ENCODE measurements at places on chromosomes 7 and 10.

GRCh38 chr7:73539709-73540108, 17.6 kb upstream of the BAZ1B start:
- no peak for DNase-seq

GRCh38 chr10:94496010-94496409, 49.6 kb upstream of the HELLS start:
- no peak for DNase-seq

- DNase-seq, result no peak
Observed at GRCh38 chr7:47652591-47652990, 70.7 kb upstream of the TNS3 start.

DNA sequence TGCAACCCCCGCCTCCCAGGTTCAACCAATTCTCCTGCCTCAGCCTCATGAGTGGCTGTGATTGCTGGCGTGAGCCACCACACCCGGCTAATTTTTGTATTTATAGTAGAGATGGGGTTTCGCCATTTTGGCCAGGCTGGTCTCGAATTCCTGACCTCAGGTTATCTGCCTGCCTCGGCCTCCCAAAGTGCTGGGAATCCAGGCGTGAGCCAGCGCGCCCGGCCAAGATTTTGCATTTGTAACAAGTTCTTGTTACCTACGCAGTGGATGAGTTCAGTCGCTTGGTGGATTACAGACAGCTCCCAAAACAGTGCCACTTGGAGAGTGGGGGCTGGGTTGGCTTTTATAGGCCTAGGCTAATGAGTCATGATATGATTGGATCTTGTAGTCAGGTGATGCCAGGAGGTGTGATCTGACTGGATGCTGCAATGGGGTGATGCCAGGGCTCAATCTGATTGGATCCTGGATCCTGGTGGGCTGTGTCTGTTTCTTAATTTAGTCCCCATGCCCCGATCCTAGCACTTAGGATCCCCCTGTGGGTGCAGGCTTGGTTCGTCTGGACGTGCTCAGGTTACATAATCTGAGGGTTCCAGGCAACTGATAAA, 20.3 kb downstream of the SBDS start:
- DNase-seq, result no peak

DNA sequence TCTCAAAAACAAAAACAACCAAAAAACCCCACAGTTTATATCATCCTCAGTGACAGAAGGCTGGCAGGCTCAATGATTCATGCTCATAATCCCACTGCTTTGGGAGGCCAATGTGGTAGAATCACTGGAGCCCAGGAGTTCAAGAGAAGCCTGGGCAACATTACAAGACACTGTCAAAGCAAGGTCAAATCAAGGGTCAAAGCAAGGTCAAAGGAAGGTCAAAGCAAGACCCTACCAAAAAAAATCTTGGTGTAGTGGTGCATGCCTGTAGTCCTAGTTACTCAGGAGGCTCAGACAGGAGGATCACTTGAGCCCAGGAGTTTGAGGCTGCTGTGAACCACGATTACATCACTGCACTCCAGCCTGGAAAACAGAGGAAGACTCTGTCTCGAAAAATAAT, 14.2 kb upstream of the NPC1L1 start:
- DNase-seq, result no peak

DNA sequence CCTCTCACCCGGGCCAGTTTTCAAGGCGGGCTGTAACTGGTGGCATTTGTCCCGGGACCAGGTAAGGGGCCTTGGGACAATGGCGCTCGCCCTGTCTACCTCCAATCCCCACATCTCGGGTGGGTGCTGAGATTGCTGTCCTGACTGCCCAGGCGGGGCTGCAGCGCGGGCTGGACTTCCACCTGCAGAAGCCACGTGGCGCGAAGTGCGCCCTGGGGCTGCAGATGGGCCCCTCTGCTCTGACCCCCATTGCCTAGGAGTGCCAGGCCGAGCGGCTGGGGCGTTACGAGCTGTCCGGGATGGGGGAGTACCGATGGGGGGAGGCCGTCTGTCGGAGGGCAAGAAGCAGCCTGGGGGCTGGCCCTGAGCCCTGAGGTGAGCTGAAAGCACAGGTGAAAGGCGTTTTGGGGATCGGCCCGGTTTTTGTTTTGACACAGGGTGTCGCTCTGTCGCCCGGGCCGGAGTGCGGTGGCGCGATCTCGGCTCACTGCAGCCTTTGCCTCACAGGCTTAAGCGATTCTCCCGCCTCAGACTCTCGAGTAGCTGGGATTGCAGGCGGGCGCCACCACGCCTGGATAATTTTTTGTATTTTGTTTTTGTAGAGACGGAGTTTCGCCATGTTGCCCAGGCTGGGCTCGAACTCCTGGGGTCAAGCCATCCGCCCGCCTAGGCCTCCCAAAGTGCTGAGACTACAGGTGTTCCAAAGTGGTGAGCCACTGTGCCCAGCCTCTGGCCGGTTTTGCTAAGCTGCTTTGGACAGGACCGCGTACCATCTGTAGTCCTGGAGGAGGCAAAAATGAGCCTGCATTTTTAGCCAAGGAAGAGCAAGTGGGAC, at the start of gene SFXN2:
SFXN2 (plus strand) TSS at position 16 of the 835 bp plus-strand sequence. CDS start 12,001 bp downstream, outside the sequence.
- DNase-seq, result peak; percentile 48

- DNase-seq, result no peak
Observed at GRCh38 chr10:117152668-117153067, 14.6 kb upstream of the VAX1 start.

- DNase-seq, result peak; percentile 41
Observed at GRCh38 chr7:11343818-11344413, 370.2 kb downstream of the PHF14 start.

DNA sequence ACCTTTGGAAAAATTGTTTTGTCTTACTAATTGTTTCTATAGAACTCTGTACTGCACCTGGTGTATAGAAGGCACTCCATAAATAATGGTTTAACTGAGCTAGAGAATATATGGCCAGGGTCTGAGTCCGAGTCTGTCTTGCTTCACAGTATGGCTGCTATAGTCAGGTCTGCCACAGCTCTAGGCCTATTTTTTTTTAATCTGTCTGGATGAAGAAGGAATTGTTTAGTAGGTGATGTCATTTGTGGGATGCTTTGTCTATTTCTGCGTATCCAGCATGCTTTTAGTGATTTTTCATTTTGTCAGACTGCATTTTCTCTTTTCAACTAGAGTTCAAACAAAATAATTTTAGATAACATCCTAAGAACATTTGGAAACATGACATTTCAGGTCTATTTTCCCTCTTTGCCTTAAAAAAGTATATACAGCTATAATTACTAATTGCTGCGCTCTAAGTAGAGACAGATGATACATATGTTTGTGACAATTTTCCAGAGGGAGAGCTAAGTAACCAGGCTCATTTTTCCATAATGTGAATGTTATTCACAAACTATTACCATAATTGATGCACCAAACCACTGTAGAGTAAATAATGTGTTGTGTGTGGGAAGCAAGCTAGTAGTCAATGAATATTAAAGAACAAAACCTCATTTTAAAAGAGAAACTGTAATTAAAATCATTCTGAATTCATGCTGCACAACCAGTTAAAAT, 361.7 kb downstream of the AUTS2 start:
- DNase-seq, result no peak

GRCh38 chr7:38142736-38143135, 35.3 kb upstream of the STARD3NL start:
- no peak for DNase-seq

DNA sequence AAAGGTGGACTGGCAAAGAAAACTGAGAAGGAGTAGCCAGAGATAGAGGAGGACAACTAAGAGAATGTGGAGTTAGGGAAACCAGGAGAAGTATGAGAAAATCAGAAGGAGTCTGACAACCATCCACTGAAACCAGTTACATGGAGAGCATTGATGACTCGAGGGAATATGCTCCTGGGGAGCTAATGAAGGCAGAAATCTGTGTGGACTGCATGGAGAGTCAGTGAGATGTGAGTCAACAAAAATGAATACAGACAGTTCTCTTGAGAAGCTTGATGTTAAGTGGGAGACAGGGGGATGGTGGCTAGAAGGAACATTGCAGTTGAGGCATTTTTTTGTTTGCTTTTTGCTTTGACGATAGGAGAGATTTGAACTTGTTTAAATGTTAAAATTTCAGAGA, 34.3 kb upstream of the ZNF32 start:
- no peak for DNase-seq

GRCh38 chr10:11018855-11019631, 1.4 kb downstream of the CELF2 start:
- DNase-seq, result no peak

- DNase-seq, result no peak
Observed at GRCh38 chr7:11120068-11120664, 146.5 kb downstream of the PHF14 start.

GRCh38 chr7:128752251-128752650, 13.1 kb downstream of the CALU start:
- DNase-seq, result no peak

GRCh38 chr7:34845666-34846361, 187.8 kb downstream of the NPSR1 start:
- DNase-seq, result no peak

DNA sequence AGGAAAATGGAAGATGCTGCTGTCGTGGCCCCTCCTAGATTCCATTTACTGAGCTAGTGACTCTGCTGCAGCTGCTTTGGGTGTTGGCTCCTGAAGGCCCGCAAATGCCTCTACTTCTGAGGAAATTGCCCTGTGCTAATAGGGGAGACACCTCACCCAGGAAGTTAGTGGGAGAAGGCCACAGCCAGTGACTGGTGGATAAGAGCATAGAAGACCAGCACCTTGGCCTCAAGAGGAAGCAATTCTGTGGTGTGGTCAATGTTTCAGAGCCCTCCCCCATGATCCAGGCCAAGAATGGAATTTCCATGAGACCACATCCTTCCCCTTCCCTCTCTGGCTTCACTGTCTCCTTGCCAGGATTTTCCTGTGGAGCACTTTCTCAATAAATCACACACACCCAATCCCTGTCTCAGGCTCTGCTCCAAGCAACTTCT, 25.0 kb upstream of the FZD1 start:
- no peak for DNase-seq

DNA sequence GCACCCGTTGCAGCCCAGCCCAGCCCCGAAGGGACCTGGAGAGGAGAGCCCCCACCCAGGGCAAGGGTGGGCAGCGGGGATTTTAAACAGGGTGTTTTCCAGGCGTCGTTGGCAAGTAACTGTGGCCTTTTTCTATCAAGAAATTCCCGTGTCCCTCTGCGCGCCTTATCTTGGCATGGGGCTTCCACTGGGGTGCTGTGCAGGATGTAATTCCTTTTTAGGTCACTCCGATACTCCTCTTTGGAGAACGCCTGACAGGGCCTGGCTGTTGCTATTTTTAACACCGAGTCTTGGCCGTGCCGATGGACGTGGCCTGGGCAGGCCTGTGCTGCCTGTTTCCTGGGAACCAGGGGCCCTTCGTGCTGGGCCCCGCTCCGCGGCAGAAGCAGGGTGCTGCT, 93.8 kb downstream of the INPP5A start:
- DNase-seq, result no peak

DNA sequence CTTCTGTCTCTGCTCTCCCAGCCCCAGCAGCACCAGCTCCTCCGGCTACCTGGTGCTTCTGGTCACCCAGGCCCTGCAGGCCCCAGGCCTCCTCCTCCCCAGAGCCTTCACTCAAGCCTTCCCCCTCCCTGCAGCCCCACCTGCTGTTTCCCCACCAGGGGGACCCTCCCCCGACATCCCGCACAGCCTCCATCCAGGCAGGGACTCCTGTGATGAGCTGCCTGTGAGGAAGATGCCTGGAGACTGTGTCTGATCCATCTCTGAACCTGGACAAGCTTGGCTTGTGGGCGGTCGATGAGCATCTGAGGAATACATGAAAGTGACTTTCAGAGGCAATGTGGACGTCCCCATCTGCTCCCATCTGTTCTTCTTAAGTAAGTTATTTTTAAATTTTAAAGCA, 45.0 kb downstream of the RAMP3 start:
- DNase-seq, result no peak

DNA sequence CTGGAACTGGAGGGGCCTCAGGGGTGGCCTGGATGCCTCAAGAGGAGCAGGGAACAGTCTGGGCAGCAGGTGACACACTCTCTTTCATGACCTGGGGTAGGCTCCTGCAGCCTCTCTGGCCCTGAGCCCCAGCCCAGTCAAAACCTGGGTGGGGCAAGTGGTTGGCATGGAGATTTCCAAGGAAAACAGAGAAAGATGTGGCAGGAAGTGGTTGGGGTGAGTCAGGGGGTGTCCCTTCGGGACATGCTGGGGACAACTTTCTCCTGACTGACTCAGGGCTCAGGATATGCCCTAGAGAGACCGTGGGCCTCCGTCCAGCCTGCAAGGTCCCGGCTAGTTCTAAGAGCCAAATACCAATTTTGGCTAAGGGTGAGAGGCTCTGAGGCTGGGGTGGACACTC, 2.9 kb downstream of the AQP1 start:
- DNase-seq, result no peak

Data from CD4-positive, alpha-beta T cell treated with Interleukin-12 subunit alpha and Interleukin-12 subunit beta, for 1 hour (primary cell).